ENCODE measurements at places on chromosomes 3 and 15.

DNA sequence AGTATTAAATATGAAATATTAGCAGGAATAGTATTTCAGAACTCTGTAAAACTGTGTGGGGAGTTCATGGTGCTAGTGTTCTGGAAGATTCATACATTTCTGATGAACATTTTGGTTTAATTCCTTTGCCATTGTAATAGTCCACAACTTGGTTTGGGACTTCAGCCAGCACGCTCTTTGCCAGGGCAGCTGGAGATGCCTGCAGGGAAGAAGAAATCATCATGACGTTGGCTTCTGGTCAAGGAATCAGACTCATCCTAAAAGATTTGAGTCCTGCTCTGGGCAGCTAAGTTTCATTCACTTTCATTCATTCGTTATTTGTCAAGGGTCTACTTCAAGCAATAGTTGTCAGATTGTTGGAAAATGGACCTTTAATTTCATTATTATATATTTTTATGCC, 32.4 kb upstream of the MRPL3 start:
- no peak for DNase-seq

DNA sequence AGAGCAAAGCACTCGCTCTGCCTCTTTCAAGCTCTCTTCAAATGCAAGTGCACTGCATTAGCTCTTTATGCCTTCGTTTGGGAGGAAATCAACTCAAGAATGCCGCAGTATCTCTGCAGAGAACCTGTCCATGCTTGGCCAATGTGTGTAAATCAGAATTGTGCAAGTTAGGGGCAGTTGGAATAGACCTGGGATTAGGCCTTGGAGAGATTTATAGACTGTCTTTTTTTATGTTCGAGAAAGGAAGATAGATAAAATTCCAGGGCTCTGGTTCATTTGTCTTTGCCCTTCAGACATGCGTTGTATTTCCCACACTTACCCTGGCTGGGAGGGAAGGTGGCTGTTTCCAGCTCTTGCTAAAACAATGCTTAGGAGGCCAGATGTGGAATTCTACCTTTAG, 163.7 kb downstream of the MOBP start:
- DNase-seq = no peak

- no peak for DNase-seq
These were observed 56.7 kb upstream of the UBE2Q2 start for GRCh38 chr15:75786575-75786947.

GRCh38 chr15:32885713-32886112, 167.9 kb downstream of the GREM1 start:
- no peak for DNase-seq

GRCh38 chr3:11452885-11453847, 181.0 kb downstream of the ATG7 start:
- no peak for DNase-seq

DNA sequence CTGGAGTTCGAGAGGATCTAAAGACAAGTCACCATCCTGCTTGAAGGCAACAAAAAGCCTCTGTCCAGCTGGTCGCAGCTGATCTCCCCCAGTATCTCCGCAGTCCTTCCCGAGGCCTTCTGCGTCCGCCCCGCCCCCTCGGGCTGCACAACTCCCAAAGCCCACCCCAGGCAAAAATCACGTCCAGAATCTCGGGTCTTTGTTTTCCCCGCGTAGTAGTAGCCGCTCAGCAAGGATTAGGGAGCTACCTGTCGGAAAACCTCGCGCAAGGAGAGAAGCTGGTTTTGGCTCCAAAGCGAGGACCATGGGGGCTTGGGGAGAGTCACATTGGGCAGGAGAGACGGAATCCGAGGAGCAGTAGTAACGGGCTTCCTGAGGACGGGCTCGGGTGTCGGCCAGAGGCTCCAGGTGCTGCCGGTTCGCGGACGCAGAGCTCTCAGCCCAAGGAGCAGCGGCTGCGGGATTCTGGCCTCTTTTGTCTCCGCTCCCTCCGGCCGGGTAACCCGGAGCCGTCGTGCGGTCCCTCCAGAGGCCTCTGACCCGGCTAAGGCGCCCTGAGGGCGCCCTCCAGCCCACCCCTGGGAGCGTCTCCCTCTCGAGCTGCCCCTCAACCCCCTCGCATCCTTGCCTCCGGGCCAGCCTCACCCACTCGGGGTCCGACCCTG, 401 bp downstream of the ZSCAN29 start:
- DNase-seq = peak; percentile 44

GRCh38 chr3:171711461-171712170, 98.7 kb downstream of the PLD1 start:
- no peak for DNase-seq

- no peak for DNase-seq
These were observed 80.8 kb downstream of the RARB start for GRCh38 chr3:25508901-25509300.

DNA sequence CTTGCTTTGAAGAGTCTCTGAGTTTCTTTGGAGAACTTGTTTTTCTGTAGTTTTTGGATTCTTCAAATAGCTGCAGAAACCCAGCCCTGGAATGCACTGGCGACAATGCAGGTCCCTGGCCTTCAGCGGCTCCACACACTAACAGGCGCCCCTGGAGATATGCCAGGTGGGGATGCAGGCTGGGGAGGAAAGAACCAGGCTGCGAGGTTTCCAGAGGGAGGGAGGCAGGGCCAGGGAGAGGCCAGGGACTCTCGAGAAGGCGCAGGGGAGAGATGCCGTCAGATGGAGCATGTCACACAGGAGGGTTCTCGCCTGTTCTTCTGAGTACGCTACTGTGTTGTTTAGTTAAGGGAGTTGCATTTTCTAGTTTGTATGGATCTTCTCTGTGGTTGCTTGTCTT, 283.1 kb downstream of the GABRG3 start:
- DNase-seq = no peak

- no peak for DNase-seq
These were observed 104.3 kb downstream of the ZNF280D start for GRCh38 chr15:56628893-56629532.

DNA sequence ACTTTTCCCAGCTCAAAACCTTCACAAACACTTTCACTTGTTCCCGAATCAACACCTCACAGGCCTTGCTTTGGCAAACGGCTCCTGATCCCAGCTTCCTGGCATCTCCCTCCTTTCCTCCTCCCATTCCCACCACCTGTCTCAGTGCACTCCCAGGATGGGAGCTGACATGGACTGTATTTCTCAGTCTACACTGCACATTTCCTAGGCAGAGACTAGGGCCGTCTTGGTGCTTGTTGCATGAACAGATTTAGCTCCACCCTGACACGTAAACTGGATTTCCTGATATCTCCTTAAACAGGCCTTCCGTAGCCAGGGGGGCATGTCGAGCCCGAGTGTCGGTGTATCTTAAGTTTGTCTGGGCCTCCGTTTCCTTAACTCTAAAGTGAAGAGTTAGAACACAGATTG, 790 bp upstream of the WHAMM start:
- DNase-seq = no peak

GRCh38 chr3:31629054-31629453, 96.3 kb downstream of the STT3B start:
- no peak for DNase-seq

- no peak for DNase-seq
These were observed 296.7 kb downstream of the PTPRG start for GRCh38 chr3:61858054-61858453.

DNA sequence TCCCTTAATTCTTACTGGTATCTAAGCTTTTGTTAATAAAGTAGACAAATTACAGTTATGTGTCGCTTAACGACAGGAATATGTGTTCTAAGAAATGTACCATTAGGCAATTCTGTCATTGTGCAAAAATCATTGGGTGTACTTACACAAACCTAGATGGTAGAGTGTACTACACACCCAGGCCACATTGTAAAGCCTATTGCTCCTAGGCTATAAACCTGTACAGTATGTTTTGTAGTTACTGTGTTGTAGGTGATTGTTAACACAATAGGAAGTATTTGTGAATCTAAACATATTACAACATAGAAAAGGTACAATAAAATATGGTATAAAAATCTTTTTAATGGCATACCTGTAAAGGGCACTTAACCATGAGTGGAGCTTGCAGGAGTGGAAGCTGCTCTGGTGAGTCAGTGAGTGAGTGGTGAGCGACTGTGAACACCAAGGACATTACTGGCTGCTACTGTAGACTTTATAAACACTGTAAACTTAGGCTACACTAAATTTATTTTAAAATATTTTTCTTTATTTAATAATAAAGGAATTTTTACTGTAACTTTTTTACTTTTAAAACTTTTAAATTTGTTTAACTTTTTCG, 47.4 kb downstream of the FSIP1 start:
- DNase-seq = no peak
